Cardiac fibroblast (primary cell): ENCODE measurements at places on chromosomes 6 and 20.

DNA sequence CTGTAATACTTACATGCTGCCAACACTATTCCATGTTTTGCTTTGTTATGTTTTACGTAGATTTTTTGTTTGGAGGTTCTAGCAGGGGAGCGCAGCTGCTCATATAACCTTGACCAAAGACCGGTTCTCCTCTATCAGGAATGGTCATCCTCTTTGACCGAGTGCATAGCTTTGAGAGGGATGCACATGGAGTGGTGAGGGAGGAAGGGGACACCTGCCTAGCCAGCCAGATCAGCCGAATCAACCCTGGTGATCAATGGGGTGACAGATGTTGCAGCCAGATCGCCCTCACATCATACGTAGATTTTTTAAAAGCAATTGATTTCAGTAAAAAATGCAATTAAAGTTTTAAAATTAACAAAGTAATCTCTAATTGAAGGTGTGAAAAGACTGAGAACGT is 6.3 kb downstream of the DSTN start:
- DNase-seq = no peak

- no peak for DNase-seq
These were observed 347.6 kb upstream of the MMS22L start for GRCh38 chr6:97630604-97631003.

- DNase-seq = no peak
These were observed 336.4 kb downstream of the CDH26 start for GRCh38 chr20:60294632-60295031.

DNA sequence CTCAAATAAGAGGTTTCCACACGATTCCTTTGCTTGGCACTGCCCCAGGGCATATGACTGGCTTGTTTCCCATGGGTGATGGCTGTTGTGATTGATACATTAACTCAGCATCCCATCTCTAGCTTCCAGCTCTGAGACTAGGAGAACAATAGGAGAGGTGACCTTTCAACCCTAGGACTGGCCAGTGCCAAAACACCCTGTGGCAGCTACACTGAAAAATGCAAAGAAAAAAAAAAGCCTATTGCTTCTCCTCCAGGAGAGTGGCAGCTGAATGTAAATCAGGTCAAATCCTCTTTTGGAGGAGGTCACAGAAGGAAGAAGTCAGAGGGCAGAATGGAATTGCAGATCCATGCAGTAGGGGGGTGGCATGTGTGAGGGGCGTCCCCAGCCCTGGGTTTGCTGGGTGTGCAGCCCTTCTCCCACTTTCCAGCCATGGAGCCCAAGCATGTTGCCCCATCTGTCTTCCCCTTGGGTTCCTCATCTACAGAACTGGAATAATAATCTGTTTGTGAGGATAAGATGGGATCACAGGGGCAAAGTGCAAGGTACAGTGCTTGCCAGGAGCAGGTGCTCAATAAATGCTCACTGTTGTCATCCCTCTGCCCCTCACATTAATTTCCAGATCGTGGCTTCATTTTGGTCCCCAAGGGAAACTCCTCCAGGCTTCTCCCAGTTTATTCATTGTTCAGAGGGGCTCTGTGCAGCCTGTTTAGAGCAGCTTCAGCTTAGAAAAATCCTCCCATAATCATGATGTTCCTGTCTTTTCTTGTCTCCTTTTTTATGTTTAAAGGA is 245.0 kb upstream of the RIN2 start:
- no peak for DNase-seq

DNA sequence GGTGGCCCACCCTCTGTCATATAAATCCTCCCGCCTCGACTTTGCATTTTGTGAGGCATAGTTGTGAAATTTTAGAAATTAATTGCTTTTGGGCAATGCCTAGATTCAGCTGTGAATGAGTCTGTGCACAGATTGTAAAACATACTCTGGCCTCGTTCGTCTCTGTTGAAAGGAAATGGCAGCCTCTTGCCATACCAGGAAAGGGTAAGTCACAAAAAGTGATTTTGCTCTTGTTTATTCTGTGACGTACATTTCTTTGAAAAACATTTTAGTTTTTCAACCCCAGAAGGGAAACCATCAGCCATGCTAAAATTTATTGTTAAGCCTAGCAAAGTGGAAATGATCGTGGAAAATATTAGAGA is 15.3 kb upstream of the EXOC2 start:
- DNase-seq = peak; percentile 8
